ENCODE measurements at places on chromosomes 3 and 15.

- no peak for DNase-seq
Observed at GRCh38 chr3:160384639-160385318, 14.2 kb downstream of the IFT80 start.

DNA sequence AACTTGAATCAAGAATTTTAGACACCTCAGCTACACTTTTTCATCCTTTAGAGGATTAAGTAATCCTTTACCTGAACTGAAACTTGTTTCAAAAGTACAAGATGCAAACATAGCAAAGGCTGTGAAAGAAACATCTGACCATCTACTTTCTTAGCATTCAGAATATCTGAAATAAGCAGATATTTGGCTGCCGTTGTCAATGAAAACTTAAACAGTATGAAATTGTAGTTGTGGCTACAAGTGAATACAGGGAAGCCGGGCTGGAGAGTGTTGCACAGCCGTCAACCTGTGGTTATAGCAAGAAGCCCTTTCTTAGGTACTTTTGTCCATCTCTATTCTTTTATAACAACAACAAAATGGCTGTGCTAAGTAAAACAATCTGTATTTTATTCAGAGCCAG is 6.9 kb upstream of the CX3CR1 start:
- DNase-seq, result no peak

DNA sequence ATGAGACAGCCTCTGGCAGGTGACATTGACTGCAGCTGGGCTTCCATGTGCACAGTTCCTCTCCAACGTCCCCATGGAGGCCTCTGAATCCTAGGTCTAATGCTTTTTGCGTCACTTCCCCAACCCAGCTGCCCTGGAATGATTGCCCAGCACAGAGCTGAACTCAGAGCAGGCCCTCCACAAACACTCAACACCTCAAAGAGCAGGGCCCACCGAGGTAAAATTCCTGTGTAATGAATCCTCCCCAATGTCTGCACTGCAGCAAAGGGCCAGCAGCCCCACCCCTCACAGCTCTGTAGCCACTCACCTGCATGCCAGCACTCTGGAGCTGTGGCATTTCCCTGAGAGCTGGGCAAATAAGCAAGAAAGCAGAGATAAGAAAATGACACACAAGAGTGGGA is 42.6 kb upstream of the DUSP7 start:
- no peak for DNase-seq

DNA sequence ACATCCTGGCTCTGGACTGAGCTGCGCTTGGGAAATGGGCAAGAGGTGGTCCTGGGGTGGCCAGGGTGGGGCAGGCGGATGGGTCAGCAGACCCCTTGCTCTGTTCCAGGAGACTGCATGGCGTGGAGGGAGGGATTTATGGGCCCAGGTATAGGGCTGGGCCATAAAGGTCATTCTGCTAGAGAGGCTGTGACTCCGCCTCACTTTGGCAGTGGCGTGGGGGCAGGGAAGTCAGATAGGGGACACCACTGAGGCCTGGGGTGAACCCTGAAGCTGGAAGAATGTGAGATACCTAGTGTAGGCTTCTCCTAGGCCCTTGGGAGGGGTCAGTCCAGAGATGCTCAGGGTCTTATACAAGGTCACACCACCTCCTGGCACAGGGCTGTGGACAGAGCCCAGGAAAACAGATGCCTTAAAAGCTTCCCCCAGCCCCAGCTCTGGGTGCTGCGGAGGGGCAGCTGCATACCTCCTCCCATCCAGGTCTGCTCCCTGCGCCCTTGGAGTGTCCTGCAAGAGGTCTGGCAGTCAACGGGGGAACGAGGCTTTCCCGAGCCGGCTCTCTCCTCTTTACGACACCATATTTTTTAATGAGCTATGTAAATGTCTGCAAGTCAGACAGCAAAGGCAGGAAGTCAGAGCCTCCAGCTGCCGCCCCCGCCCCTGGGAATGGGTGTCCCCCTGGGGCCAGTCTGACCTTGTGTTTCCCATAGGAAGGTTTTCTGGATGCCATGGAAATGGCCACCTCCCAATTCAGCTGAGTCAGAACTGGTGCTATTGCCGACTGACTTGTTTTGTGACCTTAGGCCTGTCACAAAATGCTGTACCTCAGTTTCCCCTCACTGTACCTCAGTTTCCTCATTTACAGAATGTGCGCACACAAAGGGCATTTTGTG is 26.3 kb downstream of the LINGO1 start:
- DNase-seq, result no peak

DNA sequence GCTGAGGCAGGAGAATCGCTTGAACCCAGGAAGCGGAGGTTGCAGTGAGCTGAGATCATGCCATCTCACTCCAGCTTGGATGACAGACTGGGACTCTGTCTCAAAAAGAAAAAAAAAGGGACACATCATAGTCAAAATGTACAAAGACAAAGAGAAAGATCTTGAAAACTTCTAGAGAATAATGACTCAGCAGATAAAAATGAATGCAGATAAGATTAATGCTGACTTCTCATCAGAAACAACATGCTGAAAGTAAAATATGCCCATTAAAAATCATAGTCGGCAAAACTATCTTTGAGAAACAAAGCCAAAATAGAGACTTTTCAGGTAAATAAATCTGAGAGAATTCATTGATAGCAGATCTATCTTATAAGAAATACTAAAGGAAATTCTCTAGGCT is 271.1 kb upstream of the GPR149 start:
- no peak for DNase-seq

DNA sequence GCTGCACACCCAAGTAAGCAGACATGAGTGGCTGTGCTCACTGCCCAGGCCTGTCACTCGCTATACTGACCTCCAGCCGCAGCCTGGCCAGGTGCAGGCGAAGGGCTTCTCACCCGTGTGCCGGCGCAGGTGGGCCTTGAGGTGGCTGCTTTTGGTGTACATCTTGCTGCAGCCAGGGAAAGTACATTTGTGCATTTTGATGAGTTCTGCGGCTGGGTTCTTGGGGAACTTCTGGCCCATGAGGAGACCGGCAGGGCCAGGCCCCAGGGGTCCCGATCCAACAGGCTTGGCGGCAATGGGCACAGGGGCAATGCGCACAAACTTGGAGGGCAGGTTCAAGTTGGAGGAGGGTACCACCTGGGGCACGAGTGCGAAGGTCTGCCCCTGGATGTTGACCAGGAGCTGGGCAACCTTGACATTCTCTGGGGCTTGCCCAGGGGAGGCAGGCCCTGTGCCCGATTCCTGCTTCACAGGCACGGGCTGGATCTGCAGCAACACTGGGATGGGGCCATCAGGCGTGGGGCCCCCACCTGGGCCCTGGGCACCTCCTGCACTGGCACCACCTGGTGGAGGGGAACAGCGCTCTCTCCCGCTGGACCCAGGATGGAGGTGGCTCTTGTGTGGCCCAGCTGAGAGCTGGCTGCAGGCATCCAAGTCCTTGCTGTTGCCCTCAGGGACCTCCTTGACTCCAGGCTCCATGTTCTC is 5.3 kb downstream of the KLF15 start:
- DNase-seq, result no peak

GRCh38 chr15:69653306-69653705 is 200.7 kb downstream of the RPLP1 start:
- DNase-seq, result no peak

DNA sequence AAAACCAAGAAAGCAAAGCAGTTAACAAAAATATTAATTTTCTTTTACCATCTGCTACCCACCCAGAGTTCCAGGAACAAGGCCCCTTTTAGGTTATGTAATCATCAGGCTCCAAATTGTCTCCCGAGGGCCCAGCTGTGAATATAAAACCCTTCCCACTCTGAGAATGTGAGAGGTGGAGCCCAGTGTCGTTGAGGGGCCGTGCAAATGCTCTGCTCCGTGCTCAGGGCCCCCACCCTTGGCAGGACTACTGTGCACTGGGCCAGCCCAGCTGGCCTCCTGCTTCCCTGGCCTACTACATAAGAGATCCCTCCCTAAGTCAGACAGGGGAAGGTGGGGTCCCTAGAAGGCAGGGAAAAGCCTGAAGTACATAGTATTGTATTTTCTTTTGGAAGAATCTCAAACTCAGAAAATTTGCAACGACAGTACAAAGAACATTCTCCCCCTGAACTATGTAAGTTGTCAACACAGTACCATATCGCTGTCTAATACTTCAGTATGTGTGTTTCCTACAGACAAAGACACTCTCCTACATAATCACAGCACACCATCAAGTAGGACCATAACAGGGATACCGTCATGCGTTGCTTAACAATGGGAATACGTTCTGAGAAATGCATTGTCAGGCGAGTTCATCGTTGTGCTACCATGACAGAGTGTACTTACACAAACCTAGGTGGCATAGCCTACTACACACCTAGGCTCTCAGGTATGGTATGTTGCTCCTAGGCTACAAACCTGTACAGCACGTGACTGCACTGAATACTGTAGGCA is 4.4 kb upstream of the CLEC3B start:
- no peak for DNase-seq

DNA sequence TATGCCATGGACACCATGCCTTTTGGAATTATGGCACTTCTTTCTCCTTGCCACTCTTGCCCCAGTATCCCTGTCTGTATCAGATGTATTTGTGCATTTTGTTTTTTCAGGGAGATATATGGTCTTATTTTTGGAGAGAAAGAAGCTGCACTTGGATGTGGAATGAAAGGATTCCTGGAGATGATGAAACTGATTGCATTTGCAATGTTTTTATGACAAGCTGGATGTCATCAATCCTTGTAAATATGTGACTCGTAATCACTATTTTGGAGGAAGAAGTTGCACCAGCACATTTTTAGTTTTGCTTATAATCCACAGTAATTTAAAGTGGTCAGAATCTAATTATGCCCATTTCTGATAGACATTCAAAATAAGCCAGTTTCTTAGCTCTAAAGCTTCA is 165.0 kb downstream of the NR1D2 start:
- no peak for DNase-seq

DNA sequence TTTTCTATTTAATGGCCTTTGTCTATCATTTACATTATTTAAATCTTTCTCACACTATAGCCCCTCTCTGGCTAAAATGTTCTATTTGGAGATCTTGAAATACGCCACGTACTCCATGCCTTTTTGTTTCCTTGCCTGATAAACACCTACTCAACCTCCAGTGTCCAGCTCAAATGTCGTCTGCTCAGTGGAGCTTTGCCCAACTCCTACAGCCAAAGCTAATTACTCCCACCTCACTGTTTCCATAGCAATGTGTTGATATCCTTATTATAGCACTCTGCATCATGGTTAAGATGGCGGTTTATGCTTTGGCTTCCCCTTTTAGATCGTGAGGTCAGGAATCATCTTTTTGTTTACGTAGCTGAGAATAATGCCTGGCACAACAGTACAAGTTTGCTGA is 55.9 kb downstream of the NGLY1 start:
- DNase-seq, result no peak

- DNase-seq, result no peak
Observed at GRCh38 chr3:104785947-104786346, 580.8 kb upstream of the ALCAM start.

DNA sequence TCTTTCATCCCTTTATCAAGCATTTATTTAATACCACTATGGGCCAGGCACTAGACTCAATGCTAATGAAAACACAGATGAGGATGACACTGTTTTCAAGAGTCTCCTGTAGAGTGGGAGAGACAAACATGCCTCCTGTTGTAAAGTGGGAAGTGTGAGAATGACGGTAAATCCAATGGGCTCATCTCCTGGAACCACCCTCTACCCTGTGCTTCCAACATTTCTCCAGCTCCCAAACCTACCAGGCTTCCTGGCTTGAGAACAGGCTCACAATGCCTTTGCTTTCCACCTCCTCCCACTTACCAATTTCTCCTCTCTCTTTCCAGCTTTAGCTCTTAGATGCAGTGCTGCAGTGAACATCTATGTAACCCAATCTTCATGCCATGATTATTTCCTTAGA is 54.1 kb upstream of the TBC1D23 start:
- no peak for DNase-seq

DNA sequence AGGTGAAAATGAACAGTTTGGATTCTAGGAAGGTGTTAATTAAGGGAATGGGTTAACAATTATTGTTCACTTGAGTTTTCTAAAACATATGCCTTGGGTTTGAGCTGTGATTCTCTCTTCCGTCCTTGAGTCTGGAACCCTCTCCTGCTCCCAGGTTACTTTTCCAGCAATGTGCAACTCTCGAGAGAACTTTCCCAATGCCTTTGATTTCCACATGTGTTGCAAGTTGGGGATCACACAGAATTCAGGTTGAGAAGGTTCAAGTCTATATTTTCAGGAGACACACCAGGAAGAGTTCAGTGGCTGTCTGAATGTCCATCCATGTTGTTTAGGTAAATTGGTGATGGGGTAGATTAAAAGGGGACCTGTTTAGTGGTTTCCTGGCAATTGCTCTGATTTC is 48.7 kb downstream of the TNFAIP8L3 start:
- DNase-seq, result no peak

DNA sequence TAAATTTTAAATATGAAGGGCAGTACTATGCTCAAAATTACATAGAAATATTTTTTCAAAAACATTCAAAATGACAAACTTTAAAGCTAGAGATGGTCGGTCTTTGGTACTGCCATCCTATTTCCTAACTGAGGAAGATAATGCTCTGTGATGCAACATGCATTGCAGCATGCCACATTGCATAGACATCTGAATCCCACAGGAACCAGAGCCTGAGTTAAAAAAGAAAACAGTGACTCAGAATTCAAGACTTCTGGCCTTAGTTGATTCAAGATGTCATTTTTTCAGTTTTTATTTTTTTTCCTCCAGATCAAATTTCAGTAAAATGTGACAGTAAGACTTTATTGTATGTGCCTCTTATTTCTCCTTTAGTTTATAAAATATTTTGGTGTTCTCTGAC is 33.1 kb downstream of the TP63 start:
- no peak for DNase-seq

DNA sequence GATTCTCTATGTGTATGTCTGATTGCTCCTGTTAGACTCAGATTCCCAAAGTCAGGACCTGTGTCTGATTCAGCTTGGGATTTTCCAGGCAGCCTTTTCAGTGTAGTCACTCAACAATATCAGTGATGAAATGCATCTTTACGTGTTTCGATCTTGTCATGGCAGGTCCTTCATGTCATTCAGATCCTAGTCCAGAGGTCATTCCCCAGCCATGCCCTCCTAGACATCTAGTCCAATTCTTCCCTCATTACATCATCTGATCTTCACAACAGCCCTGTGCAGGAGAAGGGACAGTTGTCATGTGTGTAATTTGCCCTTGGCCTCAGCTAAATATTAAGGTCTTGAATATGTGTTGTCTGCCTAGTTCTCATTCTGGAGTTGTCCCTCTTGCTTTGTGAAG is 153.2 kb upstream of the NR2E3 start:
- no peak for DNase-seq

DNA sequence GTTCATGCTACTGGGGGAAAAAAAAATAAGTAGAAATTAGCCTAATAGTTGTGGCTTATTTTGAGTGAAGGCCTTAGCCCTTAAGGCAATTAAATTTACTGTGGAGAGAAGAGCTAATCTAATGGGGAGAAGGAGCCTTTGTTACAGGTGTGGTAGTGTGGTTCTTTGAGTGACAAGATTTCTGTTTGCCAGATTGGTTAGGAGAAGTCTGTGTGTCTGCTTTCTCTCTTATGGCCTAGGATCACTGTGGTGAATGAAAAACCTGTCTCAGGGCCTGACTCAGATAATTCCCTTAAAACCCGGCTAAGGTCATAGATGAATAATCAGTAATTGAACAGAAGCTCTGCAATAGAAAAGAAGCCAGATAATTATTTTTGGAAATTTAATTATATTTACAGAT is 27.0 kb downstream of the OPA1 start:
- DNase-seq, result no peak

- no peak for DNase-seq
Observed at GRCh38 chr15:31364301-31365031, 37.8 kb downstream of the KLF13 start.
